ENCODE measurements at places on chromosomes 6 and 20.

DNA sequence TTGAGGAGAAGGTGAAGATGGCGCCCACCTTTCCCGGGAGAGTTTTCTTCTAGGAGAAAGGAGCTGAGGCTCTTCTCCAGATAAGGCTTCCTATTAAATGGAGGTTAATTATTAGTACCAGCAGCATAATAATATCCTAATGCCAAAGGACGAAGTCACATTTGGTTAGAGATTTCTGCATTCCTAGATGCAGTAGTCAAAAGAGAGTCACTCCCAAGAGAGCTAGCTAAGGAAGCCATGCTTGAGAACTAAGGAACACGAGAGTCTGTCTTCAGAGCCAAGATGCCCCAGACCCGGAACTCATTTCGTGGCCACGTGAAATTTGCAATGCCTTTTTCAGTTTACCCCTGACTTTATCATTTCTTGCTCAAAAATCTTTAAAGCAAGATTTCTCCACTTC lies 132.7 kb downstream of the TSHZ2 start:
- DNase-seq, result no peak

GRCh38 chr20:2656471-2657117 lies 4.2 kb downstream of the NOP56 start:
- DNase-seq, result no peak

GRCh38 chr6:3227363-3228045 lies at the start of gene TUBB2B:
Gene TUBB2B (minus strand): TSS chr6:3227653. CDS start chr6:3227543, 110 bp downstream.
- DNase-seq, result no peak

DNA sequence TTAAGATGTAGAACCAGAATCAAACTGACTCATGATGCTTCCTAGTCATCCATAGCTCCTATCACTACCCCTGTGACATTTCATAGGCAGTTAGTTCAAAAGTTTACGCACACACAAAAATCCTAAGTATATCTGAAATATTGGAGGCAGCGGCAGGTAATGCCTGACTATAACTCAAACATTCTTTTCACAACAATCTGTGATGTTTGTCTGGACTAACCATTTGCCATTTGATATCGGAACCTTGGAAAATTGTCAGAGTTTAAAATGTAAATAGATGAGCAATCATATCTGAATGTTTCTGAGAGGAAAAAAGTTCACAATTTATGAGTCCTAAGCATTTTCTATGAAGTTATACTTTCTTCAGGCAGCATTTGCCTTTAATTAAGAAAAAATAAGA lies 1078.2 kb downstream of the EPHA7 start:
- no peak for DNase-seq

DNA sequence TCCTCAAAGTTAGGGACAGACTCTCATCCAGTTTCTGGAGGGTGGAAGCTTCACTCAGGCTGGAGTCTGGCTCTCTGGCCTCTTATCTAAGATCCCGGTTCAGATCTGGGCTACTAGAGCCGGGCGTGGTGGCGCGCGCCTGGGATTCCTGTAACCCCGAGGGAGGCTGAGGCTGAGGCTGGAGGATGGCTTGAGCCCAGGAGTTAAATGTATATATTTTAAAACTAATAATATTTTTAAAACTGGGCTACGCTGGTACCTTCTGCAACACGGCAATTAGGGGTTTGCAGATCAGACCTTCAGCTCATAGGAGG lies 710 bp upstream of the ZNF343 start:
- DNase-seq, result no peak

DNA sequence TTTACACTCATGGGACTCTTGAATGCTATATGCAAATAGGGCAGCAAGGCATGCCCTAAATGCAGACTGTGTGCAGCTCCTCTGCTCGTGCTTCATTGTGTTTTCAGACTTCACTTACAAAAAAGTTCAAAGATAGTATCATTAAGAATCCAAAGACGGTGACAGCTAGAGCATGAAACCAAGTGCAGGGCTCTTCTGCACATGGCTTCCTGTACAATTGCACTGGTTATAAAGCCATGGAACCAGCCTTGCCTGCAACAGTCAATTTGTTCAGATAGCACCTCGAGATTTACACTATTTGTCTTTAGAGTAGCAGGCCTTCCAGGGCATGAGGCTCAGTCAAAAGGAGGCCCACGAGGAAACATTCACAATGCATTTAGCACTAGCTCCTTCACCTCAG lies 35.6 kb downstream of the RFPL4B start:
- DNase-seq, result no peak

- DNase-seq, result no peak
These were observed 50.7 kb upstream of the FERMT1 start for GRCh38 chr20:6173481-6173880.

GRCh38 chr6:28771401-28772267 lies 152.2 kb downstream of the TRIM27 start:
- DNase-seq, result no peak

DNA sequence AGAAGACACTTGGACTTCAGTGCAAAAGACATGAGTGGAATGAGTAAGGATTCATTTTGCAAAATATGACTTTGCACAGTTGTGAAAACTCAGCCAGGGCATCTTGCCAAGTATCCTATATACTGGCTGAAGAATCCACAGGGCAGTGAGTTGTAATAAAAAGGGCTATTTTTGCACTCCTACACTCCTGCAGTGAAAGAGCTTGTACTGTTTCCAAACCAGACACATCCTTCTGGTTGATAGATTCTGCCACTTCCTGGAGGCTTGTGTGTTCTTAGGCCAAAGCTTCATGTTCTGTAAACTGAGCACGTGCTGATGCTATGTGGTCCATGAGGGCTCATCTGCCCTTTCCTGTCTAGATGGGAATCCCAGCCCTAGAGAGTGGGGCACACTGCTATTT lies 34.9 kb downstream of the GMPR start:
- no peak for DNase-seq

DNA sequence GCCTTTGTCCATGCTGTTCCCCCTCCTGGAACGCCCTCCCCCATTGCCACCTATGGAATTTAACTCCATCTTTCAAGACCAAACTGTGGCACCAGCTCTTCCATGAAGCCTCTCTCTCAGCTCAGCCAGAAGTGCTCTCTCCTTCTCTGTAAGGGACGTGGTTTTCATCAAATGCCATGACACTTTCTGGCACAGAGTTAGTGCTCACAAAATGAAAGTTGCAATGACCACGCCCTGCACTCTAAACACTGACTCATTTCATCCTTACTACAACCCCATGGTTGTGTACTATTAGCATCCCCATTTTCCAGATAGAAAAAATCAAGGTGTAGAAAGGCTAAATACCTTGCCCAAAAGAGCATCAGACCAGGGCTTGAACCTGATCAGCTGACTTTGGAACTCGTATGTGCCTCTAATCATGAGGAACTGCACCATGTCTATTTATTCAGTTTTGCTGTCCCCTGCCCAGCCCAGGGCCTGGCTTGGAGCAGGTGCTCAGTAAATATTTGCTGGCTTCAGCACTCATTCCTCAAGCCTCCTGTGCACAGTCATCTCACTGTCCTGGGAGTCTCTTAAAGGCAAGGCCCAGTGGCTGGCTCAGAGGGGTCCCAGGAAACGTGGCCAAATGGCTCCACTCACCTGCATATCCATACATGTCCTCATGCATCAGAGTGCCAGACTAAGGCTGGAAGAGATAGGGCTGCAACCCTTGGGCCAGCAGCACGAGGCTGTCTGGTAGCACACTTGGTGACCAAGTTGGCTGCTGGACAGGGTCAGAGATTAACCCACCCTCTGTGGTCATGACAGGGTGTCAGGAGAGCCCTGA lies 77.9 kb downstream of the MRPL14 start:
- no peak for DNase-seq

Measured in coronary artery (tissue), 2 donors.